ENCODE measurements at places on chromosomes 4 and X.

GRCh38 chr4:176441594-176441993 is 121.8 kb downstream of the SPCS3 start:
- DNase-seq = no peak

GRCh38 chr4:80529026-80529425 is 193.5 kb downstream of the CFAP299 start:
- DNase-seq = no peak

DNA sequence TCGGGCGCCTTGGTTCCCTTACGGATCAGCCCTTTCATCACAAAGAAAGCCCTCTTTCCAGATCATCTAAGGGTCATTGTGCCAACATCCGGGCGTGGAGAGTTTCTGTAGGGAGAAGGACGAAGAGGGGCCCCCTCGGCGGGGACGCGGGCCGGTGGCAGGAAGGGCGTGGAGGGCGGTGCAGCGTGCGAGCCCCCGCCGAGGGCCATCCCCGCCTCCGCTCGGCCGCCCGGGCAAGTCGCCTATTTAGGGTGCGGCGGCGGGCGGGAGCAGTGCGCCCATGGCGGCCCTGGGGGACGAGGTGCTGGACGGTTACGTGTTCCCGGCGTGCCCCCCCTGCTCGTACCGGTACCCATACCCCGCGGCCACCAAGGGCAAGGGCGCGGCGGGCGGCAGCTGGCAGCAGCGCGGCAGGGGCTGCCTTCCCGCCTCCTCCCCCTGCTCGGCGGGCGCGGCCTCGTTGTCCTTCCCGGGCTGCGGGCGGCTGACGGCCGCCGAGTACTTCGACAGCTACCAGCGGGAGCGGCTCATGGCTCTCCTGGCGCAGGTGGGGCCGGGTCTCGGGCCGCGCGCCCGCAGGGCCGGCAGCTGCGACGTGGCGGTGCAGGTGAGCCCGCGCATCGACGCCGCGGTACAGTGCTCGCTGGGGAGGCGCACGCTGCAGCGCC is at the start of gene ZAR1:
Gene ZAR1 (plus strand): TSS at position 241 of the 668 bp plus-strand sequence. CDS start 40 bp downstream, at position 281.
- no peak for DNase-seq

DNA sequence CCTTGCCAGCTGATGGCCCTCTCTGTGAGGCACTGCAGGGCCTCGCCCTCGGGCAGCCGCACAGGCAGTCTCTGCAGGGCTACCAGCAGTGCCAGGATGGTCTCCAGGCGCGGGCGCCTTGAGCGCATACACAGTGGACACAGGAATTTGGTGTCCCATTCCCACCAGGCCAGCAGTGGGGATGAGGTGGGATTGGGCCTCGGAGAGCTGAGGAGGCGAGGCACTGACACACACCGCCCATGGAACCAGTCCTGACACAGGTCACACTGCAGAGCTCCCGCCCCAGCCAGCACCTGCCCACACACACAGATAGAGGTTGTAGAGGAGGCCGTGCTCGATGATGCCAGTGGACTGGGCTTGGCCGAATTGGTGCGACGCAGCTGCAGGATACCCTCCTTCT is 30.7 kb downstream of the KDM5C start:
- no peak for DNase-seq

DNA sequence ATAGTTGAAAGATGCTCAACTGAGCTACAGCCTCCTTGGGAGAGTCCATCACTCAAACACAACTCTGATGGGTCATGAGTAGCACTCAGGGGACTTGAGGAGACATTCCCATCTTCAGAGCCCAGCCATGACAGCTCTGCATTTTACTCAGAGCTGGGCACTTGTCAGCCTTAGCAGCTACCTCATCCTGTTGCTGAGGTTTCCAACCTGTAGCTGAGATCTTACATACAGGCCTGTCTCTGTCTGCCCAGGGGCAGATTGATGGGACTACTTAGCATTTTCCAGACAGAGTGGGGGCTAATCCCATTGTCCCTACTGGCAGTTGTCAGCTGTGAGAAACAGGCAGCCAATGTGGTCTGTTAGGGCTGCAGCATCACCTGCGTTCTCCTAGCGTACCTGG is 3.5 kb downstream of the FHDC1 start:
- DNase-seq = no peak

- DNase-seq = no peak
Measured at GRCh38 chr4:99179626-99180025, 35.5 kb upstream of the ADH4 start.

GRCh38 chrX:46584736-46585135 is 11.2 kb downstream of the CHST7 start:
- DNase-seq = no peak

GRCh38 chr4:117447925-117448324 is 362.5 kb upstream of the TRAM1L1 start:
- DNase-seq = peak; percentile 6

- no peak for DNase-seq
Measured at GRCh38 chr4:61407642-61408618, 207.8 kb downstream of the ADGRL3 start.

- DNase-seq = no peak
Measured at GRCh38 chr4:83780053-83780733, 244.3 kb downstream of the GPAT3 start.

- DNase-seq = no peak
Measured at GRCh38 chr4:11507920-11508319, 79.2 kb upstream of the HS3ST1 start.

- no peak for DNase-seq
Measured at GRCh38 chr4:3477750-3478430, 14.8 kb downstream of the DOK7 start.

- DNase-seq = no peak
Measured at GRCh38 chr4:109302361-109303139, at the start of gene COL25A1. Gene COL25A1, minus strand, starts transcription at chr4:109302658.

DNA sequence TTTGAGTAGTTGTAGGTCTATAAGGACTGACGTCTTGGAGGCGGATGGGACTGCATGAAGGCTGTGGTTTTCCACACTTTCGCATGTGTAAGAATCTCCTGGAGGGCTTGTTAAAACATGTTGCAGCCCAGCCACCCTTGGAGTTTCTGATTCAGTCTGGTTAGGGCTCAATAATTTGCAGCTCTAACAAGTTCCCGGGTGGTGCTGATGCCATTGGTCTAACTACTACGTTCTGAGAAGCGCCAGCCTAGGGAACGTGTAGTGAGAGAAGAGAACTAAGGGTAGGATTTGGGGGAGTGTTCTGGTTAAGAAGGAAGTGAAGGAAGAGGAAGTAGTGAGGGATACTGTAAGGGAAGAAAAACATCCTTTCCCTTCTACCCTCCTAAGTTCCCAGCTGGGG is 138.9 kb downstream of the LARP7 start:
- DNase-seq = no peak

GRCh38 chr4:129708784-129709183 is 612.8 kb downstream of the C4orf33 start:
- no peak for DNase-seq

GRCh38 chr4:40173470-40173875 is 23.4 kb upstream of the RHOH start:
- no peak for DNase-seq

GRCh38 chrX:132236121-132236520 is 16.9 kb upstream of the RAP2C start:
- no peak for DNase-seq

- peak; percentile 73 for DNase-seq
Measured at GRCh38 chr4:25234390-25235370, 847 bp downstream of the PI4K2B start.

GRCh38 chr4:55303760-55304165 is 42.3 kb upstream of the SRD5A3 start:
- DNase-seq = no peak

DNA sequence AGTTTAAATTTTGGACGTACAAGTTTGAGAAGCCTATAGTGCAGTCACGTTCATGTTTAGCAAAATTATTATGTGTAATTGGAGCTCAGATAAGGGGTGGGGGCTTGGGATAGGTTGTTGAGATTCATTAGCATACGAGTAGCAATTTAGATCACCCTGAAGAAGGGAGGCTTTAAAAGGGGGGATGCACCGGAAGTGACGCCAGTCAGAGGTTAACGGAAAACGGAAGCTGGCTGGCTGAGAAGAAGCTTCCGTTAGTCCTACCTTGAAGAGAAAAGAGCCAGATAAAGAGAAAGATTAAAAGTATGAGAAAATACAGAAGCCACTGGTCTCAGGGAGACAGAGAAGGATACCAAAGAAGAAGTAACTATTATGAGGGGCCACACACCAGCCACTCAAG is 1.1 kb upstream of the NXT2 start:
- no peak for DNase-seq

- no peak for DNase-seq
Measured at GRCh38 chr4:7531640-7531994, 96.9 kb upstream of the PSAPL1 start.

DNA sequence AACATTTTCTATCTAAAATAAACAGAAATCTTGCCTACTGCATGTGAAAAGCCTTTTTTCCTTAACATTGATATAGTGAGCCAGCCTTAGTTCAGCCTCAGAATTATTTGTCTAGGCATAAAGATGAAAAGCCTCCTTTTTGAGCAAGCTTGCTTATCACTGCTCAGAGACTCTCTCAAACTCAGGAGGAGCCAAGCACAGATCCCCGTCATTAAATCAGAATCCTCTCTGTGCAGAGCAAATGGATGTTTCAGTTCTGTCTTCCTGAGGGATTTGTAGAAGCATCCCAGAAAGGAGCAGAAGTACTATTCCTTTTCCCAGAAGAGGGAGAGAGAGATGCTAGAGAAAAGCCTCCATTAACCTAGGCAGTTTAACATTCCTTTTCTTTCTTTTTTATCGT is 186.9 kb upstream of the LNX1 start:
- DNase-seq = no peak

- no peak for DNase-seq
Measured at GRCh38 chrX:136165406-136165805, 18.1 kb downstream of the FHL1 start.

- DNase-seq = no peak
Measured at GRCh38 chrX:118560489-118560888, 64.9 kb downstream of the DOCK11 start.

- no peak for DNase-seq
Measured at GRCh38 chr4:18882468-18882867, 860.9 kb upstream of the LCORL start.

DNA sequence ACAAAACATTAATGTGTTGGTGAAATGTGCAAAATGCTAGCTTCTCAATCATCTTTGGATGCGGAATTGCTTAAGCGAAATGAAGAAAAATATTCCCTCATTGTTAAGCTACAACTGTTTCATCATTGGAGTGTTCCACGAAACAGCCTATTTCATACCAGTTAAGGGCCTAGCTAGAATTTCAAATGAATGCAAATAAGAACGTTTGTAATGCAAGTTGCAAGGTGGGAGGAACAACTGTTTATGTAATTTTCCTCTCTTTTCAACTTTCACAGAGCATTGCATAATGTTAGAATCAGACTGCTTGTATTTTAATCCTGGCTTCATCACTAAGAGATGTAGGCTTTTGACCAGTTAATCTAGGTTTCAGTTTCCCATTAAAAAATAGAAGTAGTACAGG is 480.1 kb downstream of the IL1RAPL1 start:
- no peak for DNase-seq

- DNase-seq = no peak
Measured at GRCh38 chr4:9925750-9926439, 95.4 kb downstream of the SLC2A9 start.

GRCh38 chr4:146639506-146639932 is 826 bp downstream of the POU4F2 start:
- DNase-seq = no peak

Measured in activated CD4-positive, alpha-beta T cell treated with anti-CD3 and anti-CD28 coated beads, Interleukin-2, Interleukin-4, amounts not matched to agents 100 ng/mL and 50 ng/mL, durations not matched to agents 16 hours and 8 hours (primary cell).